Fibroblast of skin of left quadriceps (primary cell): ENCODE measurements at places on chromosomes 6 and 20.

GRCh38 chr6:28354688-28355554 is 5.2 kb downstream of the ZKSCAN3 start:
- DNase-seq = no peak

DNA sequence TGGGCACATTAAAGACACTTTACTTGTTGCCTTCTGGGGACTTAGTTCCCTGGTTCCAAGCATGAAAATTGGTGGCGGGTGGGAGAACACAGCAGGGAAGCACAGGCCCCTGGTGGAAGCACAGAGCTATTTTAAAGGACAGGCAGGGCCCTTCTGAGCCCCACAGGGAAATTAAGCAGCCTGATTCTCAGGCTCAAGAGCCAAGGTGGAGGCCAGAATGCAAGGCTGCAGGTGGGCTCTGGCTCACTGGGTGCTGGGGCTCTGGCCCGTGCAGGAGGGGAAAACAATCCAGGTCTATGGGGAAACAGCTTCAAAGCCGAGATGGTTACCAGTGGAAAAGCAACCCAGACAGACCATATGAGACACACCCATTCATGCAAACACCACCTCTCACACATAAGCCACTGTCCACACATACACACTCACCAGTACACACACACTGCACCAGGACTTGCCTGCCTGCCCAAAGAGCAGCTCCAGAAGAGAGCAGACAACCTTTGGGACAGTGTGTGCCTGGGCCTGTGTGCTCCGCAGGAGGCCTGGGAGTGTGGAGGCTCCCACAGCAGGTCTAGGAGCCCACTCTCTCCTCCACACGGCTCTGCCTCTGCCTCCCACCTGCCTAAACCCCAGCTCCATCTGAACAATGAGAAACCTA is 30.6 kb downstream of the TFEB start:
- no peak for DNase-seq

DNA sequence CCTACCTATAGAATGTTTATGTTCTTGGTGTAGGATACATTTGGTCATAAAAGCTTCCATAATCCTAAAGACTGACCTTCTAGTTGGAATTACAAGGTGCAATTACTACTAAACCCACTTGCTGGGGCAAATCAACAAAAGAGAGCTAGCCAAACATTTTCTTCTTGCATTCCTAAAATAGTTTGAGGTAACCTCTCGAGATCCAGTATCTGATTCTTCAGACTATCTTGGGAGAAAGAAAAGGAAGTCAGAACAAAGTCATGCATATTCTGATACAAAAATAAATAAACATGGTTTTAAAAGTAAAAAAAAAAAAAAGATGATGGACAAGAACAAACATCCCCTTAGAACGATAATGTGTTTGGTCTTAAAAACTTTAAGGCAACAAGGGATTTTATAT is 294.2 kb upstream of the RSPO3 start:
- no peak for DNase-seq

GRCh38 chr6:160004419-160005175 is 35.7 kb downstream of the IGF2R start:
- DNase-seq = no peak

DNA sequence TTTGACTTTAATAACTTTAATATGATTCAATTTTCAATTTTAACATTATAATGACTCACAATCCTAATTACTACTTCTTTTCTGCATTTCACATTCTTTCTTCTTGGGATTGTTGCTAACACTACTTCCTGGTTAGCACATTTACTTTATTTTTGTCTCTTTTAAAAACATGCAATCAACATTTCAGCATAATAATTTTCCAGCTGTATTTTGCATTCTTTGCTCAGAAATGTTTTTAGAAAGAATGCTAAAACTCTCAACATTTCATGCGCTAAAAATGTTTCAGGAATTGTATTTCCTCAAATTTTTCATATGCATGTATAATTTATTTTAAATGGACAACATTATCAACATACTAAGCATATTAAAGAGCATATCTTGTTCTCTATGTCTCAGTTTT is 1302.1 kb upstream of the GJE1 start:
- DNase-seq = no peak

GRCh38 chr20:62550087-62550632 is 74.4 kb upstream of the GATA5 start:
- no peak for DNase-seq

DNA sequence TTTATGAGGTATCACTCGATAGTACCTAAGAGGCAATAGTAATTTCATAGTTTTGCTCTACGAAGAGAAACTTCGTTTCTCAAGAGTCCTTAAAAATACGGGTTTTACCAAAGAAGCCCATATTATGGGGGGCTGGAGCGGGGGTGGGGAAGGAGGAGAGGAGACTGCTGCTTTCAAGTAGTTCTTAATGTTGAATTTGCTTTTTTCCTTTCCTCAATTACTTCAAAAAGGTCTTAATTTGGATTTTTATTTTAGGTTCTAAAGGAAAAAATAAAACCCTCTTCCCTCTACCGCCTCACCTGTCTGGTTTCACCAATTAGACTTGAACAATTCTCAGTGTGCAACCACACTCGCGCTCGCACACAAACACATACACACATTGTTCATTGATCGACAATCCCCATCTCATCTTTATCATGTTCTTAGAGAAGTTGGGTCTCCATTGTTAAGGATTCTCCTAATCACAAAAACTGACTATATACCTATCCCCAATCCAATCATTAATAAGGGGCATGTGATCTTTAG is 97.2 kb downstream of the HFE start:
- DNase-seq = no peak

- no peak for DNase-seq
These were observed 20.5 kb downstream of the CEBPB start for GRCh38 chr20:50211091-50211490.

- no peak for DNase-seq
These were observed 315.2 kb downstream of the ZFAND3 start for GRCh38 chr6:38134704-38135088.

DNA sequence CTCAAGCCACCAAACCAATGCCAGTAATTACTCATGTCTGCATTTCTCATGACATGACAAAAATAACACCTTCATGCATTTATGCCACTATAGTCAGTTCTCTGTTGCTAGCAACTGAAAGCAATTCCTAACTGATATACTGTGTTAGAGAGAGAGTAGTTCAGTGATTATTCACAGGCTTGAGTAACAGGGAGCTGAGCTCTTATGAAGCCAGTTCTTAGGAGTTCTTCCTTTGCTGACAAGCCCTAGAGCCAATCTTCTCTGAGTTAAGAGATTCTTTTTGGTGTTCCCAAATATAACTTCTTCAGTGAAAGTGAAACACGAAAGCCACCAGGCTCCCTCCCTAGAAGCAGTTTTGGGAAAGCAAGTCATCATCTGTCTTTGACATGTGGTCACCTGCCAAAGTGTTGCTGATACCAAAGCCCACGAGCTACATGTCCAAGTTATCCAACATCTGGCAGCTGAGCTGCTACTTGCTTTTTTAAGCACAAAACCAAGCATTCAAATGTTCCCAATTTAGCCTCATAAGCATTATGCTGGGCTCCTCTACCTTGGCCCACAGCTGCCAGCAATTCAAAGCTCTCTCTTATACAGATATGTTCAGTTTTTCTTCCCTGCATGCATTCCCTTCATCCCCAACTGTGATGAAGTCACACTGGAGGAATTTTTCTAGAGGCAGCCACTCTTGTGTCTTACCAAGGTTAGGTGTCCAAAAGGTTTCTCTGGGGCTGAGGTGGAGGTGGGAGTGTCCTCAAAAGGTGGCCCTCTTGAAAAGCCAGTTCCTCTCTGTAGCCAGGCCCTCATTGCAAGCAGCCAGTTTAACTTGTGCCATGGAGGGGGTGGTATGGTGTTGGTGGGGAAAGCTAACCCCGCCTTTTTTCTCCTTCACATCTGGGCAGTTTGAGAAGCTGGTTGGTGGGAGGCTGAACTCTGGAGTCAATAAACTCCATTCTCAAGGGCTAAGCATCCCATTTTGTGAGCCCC is 92.7 kb upstream of the ARMC2 start:
- DNase-seq = no peak

DNA sequence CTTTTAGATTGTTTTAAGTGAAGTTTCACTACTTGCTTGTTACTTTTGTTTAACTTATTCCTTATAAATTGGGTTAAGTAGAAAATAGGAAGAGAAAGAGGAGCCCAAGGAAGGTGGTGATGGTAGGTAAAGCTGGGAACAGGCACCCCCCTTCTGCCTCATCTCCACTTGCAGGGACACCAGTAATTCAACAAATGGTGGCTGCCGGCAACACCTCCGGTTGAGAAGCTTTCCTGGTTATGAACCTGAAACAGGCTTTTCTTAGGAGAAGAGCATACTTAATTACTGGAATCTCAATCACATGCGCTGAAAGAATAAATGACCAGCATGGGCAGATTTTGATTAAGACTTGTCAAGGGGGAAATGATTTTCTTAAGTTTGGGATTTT is 158.9 kb upstream of the ZNF217 start:
- no peak for DNase-seq

DNA sequence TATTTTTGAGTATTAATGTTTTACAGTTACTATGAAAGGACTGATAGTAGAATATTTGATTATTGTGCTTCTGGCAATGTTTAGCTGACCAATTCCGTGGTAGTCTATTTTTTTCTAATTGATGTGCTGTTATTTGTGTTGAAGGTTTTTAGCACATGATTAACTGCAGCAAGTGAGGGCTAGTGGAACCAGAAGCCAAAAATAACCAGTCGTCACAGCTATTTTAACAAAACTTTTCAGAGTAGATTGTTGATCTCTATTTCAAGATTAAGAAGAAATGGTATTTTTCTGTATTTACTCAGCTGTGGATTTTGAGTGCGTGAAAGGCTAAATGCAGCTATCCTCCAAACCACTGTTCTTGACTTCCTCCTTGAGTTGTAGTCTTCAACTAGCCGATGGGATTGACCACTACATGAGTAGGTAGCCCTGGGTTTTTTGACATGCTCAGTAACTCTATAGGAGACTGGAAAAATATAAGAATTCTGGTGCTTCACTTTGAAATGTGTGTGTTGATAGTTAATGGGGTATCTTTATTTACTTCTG is 258.0 kb downstream of the ZFAND3 start:
- no peak for DNase-seq

GRCh38 chr6:50922579-50923525 is 104.2 kb downstream of the TFAP2B start:
- no peak for DNase-seq

DNA sequence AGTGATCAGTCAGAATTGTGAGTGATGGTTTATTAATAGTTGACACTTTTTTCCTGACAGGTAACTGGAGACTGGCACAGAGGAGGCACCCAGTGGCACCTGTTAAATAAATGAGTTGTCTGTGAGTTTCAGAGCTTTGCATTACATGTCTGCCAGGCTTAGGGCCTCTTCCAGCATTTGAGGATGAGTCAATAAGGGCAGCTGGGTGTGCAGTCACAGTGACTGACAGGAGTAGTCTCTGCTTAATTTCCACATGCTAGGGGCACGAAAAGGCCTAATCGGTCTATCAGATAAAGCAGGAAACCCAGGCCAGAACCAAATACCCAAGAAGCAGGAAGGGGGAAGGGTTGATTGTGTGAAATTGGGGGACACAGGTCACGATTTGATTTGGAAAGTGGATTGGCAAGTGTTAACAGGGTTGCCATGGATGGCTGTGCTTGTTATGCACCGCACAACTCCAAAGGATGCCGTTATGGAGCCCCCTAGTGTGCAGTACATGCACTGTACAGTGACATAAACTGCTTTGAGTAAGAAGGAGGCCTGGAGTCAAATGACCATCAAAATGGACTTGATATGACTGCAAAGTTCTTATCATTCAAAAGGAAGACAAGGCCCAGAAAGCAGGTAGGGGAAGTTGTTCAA is 111.9 kb upstream of the GGTLC1 start:
- no peak for DNase-seq

GRCh38 chr6:88612631-88613030 is 350.8 kb downstream of the RNGTT start:
- no peak for DNase-seq

DNA sequence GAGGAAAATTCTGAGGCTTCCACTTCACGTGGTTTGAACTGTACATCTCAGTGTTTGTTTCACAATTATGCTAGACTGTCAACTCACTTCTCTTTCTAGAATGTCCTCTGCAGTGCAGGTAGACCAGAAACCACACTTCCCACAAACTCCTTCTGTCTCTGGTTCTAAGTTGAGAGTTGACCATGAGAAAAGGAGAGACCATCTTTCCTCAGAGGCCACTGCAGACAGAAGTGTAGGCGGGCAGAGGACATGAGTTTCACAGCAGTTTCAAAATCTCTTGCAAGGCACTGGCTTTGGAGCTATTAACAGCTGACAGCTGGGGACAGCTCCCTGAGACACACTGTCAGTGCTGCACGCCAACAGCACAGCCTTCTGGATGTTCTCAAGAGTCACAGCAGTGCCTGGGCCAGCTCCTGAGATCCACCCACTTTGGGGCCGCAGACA is 55.4 kb upstream of the MOXD1 start:
- DNase-seq = no peak

- DNase-seq = no peak
These were observed 126.8 kb downstream of the MTHFD1L start for GRCh38 chr6:150992262-150992661.

GRCh38 chr6:134517145-134517658 is 199.3 kb upstream of the SGK1 start:
- peak; percentile 49 for DNase-seq

DNA sequence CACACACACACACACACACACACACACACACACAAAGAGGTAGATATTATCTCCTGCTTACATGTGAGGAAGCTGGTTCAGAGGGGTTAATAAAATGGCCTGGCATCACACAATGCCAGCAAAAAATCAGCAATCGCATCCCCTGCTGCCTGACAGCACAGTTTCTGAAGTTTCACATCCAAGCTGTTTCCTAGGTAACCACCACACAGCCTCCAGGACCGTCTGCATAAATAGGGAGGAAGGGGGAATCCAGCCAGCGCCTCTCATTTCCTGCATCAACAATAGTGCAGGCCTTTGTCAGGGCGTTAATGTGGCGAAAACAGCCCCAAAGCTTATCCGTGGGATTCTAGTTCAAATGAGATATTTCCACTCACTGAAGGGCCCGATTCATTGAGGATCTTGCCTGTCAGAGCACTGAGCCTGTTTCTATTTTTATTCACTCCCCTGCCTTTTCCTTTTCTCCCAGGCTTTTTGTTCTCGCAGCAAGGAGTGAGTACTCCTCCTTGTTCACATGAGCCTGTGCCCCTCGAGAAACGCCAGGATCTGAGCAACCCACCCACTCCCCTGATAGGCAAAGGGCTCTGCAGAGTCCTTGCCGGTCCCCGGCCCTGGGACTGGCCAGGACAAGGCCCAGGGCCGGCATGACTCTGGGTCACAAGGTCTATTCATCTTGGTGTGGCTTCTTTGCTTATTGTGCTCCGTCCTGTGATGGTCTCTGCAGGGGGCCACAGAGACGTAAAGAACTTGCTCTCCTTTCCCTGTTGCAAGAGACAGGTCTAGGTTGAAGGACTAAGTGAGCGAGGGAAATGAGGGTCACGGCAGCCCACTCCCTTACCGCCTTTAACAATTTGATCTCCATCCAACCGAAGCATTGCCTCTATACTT is 32.7 kb downstream of the TUBB2B start:
- DNase-seq = no peak
